Panc1 (cell line): ENCODE measurements at places on chromosomes 7 and 10.
A peak's percentile ranks its signal among the peaks of the same experiment; 100 is the strongest.

GRCh38 chr10:6089334-6090219, 743 bp downstream of the RBM17 start:
- peaks cover 4% of the 10 kb centered on the region for H3K36me3 ChIP-seq
- peak overlapping the region; percentile 83 for H3K27ac ChIP-seq
- DNase-seq = no peak
- H3K4me3 ChIP-seq = peak overlapping the region; percentile 93
- peaks cover 16% of the 10 kb centered on the region for H3K4me1 ChIP-seq
- peaks cover 3% of the 10 kb centered on the region; the same call in 1 of the 2 replicates for H3K27me3 ChIP-seq

- H3K36me3 ChIP-seq = no peaks in the 10 kb centered on the region
- peak overlapping the region; percentile 68 for H3K27ac ChIP-seq
- peak; percentile 87 for DNase-seq
- no peak overlapping the region for H3K4me3 ChIP-seq
- H3K4me1 ChIP-seq = peaks cover 6% of the 10 kb centered on the region; the same call in 1 of the 2 replicates
Measured at GRCh38 chr10:78255796-78256638, 222.4 kb downstream of the RPS24 start.

GRCh38 chr10:111080224-111080623, 3.4 kb downstream of the ADRA2A start:
- DNase-seq = no peak
- H3K4me1 ChIP-seq = no peaks in the 10 kb centered on the region; the same call in 1 of the 2 replicates
- no peak overlapping the region for H3K4me3 ChIP-seq
- peaks cover 5% of the 10 kb centered on the region for H3K27me3 ChIP-seq

- peak overlapping the region; percentile 77 for H3K27ac ChIP-seq
- peaks cover 88% of the 10 kb centered on the region for H3K4me1 ChIP-seq
- no peaks in the 10 kb centered on the region for H3K27me3 ChIP-seq
- no peak for DNase-seq
- H3K36me3 ChIP-seq = no peaks in the 10 kb centered on the region
Measured at GRCh38 chr10:113047963-113048781, 98.1 kb downstream of the TCF7L2 start.

GRCh38 chr10:58758321-58758720, 245.6 kb downstream of the BICC1 start:
- no peaks in the 10 kb centered on the region for H3K4me1 ChIP-seq
- no peak overlapping the region for H3K4me3 ChIP-seq
- no peaks in the 10 kb centered on the region for H3K27me3 ChIP-seq
- no peak for DNase-seq

- no peaks in the 10 kb centered on the region for H3K36me3 ChIP-seq
- no peaks in the 10 kb centered on the region; the same call in none of the 2 replicates for H3K27me3 ChIP-seq
- no peak for DNase-seq
- H3K27ac ChIP-seq = no peak overlapping the region
- H3K4me3 ChIP-seq = no peak overlapping the region
- no peaks in the 10 kb centered on the region for H3K4me1 ChIP-seq
Measured at GRCh38 chr7:88191911-88192310, 27.9 kb downstream of the SRI start.

DNA sequence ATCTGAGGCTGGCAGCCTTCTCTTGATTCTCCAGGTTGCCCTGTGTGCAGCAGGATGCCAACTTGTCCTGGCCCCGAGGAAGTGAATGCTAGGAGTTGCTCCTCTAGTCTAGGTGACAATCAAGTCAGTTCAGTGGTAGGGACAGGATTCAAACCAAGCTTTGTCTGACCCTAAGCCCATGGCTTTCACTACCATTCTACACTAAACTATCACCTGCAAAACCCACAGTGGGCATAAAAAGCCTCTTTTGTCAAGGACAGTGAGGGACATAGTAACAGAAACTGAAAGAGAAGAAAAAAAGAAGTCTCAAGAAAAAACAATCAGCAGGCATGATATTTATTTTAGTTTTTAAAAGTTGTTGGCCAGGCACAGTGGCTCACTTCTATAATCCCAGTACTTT, 33.5 kb downstream of the KCNMA1 start:
- peak overlapping the region; percentile 49 for H3K27ac ChIP-seq
- H3K36me3 ChIP-seq = no peaks in the 10 kb centered on the region
- peaks cover 73% of the 10 kb centered on the region for H3K4me1 ChIP-seq
- H3K27me3 ChIP-seq = no peaks in the 10 kb centered on the region

DNA sequence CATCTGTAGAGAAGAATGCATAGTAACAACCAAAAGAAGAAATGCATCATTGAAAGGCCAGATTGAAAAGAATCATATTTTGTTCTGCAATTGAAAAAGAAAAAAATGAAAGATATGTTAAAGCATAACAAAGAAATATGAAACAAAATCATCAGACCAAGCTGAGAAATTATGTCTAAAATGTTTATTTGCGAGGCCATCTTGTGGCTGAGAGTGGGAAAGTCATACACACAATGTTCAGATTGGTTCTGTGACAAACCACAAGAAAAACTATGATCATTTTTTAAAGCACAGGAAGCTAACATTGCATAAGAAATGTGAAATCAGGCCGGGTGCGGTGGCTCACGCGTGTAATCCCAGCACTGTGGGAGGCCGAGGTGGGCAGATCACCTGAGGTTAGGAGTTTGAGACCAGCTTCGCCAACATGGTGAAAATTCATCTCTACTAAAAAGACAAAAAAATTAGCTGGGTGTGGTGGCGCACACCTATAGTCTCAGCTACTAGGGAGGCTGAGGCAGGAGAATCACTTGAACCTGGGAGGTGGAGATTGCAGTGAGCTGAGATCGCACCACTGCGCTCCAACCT, 36.6 kb downstream of the ABCB5 start:
- H3K27me3 ChIP-seq = no peaks in the 10 kb centered on the region
- H3K36me3 ChIP-seq = no peaks in the 10 kb centered on the region
- no peak overlapping the region for H3K4me3 ChIP-seq
- H3K27ac ChIP-seq = no peak overlapping the region
- no peaks in the 10 kb centered on the region for H3K4me1 ChIP-seq

- H3K27ac ChIP-seq = no peak overlapping the region
- no peak overlapping the region for H3K4me3 ChIP-seq
- no peaks in the 10 kb centered on the region for H3K4me1 ChIP-seq
- H3K36me3 ChIP-seq = no peaks in the 10 kb centered on the region
- H3K27me3 ChIP-seq = no peaks in the 10 kb centered on the region
Measured at GRCh38 chr7:31323101-31323500, 17.4 kb downstream of the NEUROD6 start.

- H3K27me3 ChIP-seq = peaks cover 17% of the 10 kb centered on the region; the same call in 1 of the 2 replicates
- no peaks in the 10 kb centered on the region for H3K36me3 ChIP-seq
- H3K27ac ChIP-seq = no peak overlapping the region
- H3K4me1 ChIP-seq = no peaks in the 10 kb centered on the region
- no peak for DNase-seq
Measured at GRCh38 chr10:48838834-48839233, 100.8 kb downstream of the LRRC18 start.

GRCh38 chr10:51602326-51602725, 97.1 kb downstream of the CSTF2T start:
- H3K4me3 ChIP-seq = no peak overlapping the region
- no peak overlapping the region for H3K27ac ChIP-seq
- no peak for DNase-seq
- H3K36me3 ChIP-seq = no peaks in the 10 kb centered on the region
- H3K27me3 ChIP-seq = no peaks in the 10 kb centered on the region

DNA sequence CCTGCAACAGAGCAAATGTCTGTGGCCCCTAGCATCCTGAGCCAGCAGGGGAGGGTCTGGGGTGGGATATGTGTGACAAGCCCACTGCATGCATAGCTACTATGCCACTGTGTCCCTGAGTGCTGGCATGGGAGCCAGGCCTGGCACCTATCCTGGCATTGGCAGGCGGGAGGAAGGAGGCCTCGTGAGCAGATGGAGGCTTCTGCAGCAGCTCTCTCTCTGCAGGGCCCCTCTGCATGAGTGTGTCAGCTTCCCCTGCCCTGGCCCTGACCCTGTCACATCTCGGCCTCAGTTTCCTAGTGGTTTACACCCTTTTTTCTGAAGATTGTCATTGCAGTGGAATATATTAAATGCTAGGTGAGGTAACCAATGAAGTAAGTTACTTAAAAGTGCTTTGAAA, 13.1 kb upstream of the IMPDH1 start:
- no peaks in the 10 kb centered on the region for H3K27me3 ChIP-seq
- H3K4me3 ChIP-seq = no peak overlapping the region
- peaks cover 6% of the 10 kb centered on the region for H3K4me1 ChIP-seq
- no peaks in the 10 kb centered on the region for H3K36me3 ChIP-seq
- DNase-seq = no peak
- H3K27ac ChIP-seq = no peak overlapping the region

GRCh38 chr10:50367732-50368131, 116.4 kb upstream of the ASAH2 start:
- no peak for DNase-seq
- H3K4me3 ChIP-seq = no peak overlapping the region
- H3K27ac ChIP-seq = no peak overlapping the region
- H3K36me3 ChIP-seq = no peaks in the 10 kb centered on the region
- no peaks in the 10 kb centered on the region for H3K4me1 ChIP-seq

DNA sequence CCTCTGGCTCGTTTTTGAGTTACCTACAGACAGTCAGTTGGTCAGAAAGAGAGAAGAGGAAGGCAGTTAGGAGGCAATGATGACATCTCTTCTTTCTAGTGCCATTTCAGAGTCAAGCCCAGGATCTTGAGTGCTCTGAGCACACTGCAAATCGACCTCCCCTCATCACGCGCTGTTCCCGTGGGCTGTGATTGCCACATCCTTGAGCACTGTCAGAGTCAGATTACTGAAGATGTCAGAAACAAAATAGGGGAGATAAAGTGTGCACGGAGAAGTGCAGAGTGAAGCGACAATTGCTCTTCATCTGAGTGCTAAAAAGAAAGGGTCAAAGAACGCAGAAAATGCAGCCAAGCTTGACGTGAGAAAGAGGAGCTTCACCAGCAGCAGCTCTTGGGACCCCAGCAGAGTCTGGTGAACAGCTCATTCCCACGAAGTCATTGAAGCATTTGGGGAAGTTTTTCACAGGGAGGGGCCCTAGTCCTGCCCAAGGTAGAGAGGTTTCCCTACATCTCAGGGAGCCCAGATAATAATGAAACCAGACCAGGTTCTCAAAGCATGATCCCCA, 661.7 kb upstream of the AUTS2 start:
- no peaks in the 10 kb centered on the region for H3K27me3 ChIP-seq
- H3K27ac ChIP-seq = no peak overlapping the region
- no peak overlapping the region for H3K4me3 ChIP-seq
- DNase-seq = no peak
- H3K4me1 ChIP-seq = no peaks in the 10 kb centered on the region

- H3K27me3 ChIP-seq = no peaks in the 10 kb centered on the region
- H3K4me3 ChIP-seq = no peak overlapping the region
- no peaks in the 10 kb centered on the region for H3K4me1 ChIP-seq
- H3K27ac ChIP-seq = no peak overlapping the region
- H3K36me3 ChIP-seq = no peaks in the 10 kb centered on the region; the same call in 1 of the 2 replicates
Measured at GRCh38 chr7:116994611-116995010, 41.3 kb downstream of the ST7 start.

DNA sequence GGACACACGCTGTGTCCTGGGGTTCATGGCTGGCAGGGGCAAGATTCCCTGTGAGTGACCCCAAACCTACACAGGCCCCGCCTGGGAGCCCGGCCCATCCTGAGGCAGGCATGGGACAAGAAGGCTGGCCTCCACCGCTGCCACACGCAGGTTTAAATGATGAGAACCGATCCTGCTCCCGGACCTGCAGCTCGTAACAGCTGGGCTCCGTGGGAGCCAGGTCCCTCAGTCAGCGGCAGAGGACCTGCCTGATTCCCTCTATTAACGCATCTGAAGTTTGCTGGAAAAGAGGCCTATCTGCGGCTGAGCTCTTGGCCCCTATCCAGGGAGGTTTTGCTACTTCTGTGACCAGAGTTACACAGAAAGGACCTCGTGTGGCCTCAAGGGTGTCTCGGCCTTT, 112.3 kb downstream of the VIPR2 start:
- H3K4me1 ChIP-seq = no peaks in the 10 kb centered on the region; the same call in 1 of the 2 replicates
- DNase-seq = no peak
- H3K4me3 ChIP-seq = no peak overlapping the region
- no peak overlapping the region for H3K27ac ChIP-seq
